ENCODE measurements at places on chromosomes 5 and 9.

GRCh38 chr9:13915591-13916301 is 398.2 kb downstream of the NFIB start:
- DNase-seq = peak; percentile 7

- DNase-seq = no peak
These were observed 115.9 kb downstream of the GNAQ start for GRCh38 chr9:77915744-77916143.

DNA sequence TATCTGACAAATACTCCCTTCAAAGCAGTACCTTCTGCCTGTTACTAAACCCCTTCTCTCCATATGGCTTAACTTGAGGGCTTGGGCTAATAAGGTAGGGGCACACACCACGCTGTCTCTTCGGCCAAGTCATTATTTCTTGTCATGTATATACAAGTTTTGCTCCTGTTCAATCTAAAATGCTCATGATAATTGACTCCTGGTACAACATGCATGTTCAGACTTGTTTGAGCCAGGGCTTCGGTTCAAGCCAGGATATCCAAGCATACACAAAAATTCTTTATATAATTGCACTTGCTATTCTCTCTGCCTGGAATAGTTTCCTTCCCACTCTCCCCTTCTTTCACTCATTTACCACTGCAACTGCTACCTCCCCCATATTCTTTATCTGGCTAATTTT is 756.0 kb upstream of the C9orf72 start:
- no peak for DNase-seq

- DNase-seq = no peak
These were observed 405.9 kb upstream of the DAP start for GRCh38 chr5:11166923-11167322.

DNA sequence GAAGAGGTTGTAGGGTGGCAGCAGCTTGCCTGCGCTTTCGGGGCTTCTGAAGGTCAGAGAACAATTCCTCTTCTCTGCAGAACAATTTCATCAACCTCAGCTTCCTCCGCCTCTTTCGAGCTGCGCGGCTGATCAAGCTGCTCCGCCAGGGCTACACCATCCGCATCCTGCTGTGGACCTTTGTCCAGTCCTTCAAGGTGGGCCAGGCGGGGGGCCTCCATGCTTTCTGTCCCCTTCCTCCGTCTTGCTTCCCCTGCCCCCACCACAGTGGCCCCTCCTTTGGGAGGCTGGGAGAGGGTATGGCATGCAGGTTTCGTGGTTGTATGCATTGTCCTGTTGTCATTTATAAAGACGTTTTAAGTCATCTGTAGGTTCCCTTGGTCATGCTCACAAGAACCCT is 195.8 kb downstream of the CACNA1B start:
- no peak for DNase-seq

Data from NCI-H226 (cell line).